ENCODE measurements at places on chromosomes 5 and 9.

DNA sequence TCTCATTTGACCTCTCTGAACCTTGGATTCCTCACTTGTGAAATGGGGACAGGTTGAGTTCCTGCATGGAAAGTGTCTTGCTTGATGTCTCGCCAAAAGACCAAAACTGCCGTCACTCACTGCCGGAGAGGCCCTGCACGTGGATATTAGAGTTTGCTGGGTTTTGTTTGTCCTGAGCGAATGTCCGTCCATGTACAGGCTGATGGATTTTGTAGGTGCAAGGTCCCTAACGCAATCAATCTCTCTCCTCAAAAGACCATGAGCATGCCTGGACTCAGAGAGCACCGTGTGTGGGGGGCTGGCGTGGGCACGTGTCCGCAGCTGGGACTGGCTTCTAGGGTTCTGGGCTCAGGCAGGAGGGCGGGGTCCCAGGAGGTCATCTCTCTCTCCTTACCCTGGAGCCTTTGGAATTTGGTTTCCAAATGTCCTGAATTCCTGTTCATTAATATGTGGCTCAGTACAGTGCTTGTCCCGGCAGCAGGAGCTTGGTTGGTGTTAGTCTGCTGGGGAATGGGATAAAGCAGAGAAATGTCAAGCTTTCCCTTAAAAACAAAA lies 146.0 kb upstream of the IER5L start:
- no peak for DNase-seq

DNA sequence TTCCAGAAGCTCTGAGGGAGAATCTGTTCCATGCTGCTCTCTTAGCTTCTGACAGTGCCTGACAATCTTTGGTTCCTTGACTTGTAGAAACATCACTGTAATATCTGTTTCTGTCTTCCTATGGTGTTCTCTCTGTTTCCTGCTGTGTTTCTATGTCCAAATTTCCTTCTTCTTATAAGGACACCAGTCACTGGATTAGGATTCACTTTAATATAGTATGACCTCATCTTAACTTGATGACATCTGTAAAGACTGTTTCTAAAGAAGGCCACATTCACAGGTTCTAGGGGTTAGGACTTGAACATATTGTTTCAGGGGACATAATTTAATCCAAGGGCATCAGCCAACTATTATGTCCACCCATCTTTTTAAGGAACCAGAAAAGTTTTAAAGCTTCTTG lies 265.6 kb downstream of the ZSWIM6 start:
- DNase-seq = no peak

DNA sequence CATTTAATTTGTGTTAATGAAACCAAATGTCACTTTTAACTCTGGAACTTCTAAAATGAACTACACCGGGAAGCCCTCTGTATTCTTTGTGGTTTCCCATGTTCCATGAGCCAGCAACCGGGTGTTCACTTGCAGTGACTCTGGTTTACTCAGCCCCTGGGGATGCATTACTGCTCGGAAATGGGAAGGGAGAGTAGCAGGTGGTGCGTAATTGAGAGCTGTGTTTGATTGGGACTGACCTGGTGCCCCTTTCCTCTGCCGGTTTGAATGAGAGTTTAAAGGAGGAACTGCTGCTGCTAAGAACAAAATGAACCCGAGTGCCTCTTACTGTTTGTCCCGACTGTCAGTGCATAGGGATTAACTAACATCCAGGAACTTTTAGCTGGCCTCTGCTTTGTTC lies 100.1 kb upstream of the DHFR start:
- no peak for DNase-seq

GRCh38 chr9:81637276-81637675 lies 52.1 kb downstream of the TLE1 start:
- DNase-seq = no peak

DNA sequence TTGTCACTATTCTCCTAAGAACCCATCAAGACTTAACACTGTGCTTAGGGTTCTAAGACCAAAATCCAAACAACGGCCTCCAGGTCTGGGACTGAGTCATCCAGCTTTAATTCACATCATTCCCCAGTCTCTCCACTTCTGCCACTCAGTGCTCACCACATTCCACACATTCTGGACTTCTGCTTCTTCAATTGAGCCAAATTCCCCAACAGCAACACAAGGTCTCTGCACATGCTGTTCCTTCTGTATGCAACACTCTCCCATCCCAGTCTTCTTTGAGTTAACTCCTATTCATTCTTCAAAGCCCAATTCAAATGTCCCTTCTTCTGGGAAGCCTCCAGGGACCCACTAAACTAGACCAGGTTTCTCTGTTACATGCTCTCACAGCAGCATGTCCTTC lies 97.8 kb downstream of the GPR21 start:
- DNase-seq = no peak

DNA sequence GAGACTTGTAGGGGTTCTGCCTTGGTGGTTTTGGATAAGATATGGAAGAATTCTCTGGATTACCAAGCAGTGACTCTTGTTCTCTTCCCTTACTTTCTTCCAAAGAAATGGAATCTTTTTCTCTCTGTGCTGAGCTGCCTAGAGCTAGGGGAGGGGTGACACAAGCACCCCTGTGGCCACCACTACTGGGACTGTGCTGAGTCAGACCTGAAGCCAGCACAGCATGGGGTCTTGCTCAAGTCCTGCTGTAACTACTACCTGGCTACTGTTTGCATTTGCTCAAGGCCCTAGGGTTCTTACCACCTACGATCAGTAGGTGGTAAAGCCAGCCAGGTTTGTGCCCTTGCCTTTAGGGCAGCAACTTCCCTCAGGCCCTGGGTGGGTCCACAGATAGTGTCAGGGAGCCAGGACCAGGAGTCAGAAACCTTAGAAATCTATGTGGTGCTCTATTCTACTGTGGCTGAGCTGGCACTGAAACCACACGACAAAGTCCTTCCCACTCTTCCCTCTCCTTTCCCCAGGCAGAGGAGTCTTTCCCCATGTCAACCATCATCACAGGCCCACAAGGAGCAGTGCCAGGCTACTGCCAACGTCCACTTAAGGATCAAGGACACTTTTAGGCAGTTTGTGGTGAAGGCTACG lies 53.8 kb downstream of the SREK1 start:
- DNase-seq = no peak

- DNase-seq = no peak
These were observed 43.4 kb upstream of the IL17B start for GRCh38 chr5:149422366-149423048.

GRCh38 chr5:138448481-138449398 lies 9.9 kb downstream of the REEP2 start:
- DNase-seq = no peak

- DNase-seq = no peak
These were observed 612.0 kb upstream of the CLINT1 start for GRCh38 chr5:158470764-158471534.

GRCh38 chr5:167049043-167049663 lies 1242.3 kb upstream of the WWC1 start:
- DNase-seq = no peak

- no peak for DNase-seq
These were observed 505.4 kb downstream of the EFNA5 start for GRCh38 chr5:107165296-107165695.

DNA sequence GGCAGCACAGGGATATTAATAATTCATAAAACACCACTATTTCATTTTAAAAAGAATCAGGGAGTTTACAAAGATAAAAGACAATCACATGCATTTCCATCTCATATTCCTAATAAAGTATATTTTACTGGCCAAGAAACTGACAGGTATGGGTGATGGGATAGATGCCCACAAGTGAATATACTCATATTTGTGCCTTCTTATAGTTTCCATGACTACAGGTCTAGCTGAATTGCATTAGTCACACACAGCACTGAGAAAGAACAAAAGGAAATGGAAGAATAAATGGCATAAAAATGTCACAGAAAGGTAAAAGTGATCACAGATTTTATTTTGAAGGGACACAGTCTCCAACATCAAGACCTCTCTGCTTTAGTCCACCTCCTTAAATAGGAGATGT lies 193.5 kb downstream of the PLK2 start:
- DNase-seq = no peak

GRCh38 chr5:28012538-28012937 lies 974.2 kb upstream of the CDH9 start:
- no peak for DNase-seq

DNA sequence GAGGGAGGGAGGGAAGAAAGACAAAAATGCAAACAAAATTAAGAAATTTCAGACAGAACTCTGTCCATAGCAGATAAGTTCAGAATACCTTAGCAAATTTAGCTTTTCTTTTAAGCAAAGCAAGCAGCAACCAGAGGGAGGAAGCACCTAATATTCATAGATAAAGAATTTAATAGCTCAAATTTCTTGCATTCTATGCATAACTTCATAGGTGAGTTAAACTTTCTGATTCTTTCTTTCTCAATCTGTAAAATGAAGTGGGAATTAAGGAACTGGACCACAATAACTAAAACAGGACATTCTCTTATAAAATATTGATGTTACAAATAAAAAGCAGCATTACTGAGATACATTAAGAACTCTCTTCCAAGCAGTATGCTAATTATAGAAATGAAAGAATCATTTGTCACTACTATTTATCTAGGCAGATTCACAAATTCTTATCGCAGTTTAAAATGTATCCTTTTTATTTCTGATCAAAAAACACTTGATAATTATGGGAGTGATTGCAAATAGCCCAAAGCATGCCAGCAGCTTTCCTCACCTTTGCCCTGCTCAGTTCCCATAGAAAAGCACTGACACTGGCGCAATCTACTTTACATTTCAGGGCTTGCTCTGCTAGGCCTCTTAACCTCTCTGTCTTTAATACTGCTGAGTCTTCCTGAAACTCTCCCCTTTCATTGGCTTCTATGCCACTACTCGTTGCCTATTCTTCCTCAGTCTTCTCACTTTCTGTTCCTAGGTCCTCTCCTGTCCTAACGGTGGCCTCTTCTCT lies 341.8 kb downstream of the PIK3R1 start:
- DNase-seq = no peak

DNA sequence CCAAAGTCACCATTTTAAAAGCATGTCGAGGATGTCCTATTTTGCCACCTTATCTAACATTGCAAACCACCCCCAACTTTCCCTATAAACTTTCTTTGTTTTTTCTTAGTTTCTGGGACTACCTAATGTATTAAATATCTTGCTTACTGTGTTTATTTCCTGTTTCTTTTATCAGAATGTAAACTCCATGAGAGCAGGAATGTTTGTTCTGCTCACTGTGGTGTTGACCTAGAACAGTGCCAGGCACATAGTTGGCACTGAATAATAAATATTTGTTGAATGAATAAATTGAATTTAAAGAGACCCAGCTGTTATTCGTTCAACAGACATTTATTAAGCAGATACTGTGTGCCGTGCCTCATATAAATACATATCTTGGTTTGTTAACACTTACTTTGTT lies 35.2 kb downstream of the MACIR start:
- DNase-seq = no peak

- DNase-seq = peak; percentile 35
These were observed 38.8 kb upstream of the ANKRD33B start for GRCh38 chr5:10525124-10525495.

GRCh38 chr9:111192650-111193049 lies 137.4 kb downstream of the OR2K2 start:
- no peak for DNase-seq

- no peak for DNase-seq
These were observed 59.0 kb upstream of the ZBTB43 start for GRCh38 chr9:126745574-126746411.

DNA sequence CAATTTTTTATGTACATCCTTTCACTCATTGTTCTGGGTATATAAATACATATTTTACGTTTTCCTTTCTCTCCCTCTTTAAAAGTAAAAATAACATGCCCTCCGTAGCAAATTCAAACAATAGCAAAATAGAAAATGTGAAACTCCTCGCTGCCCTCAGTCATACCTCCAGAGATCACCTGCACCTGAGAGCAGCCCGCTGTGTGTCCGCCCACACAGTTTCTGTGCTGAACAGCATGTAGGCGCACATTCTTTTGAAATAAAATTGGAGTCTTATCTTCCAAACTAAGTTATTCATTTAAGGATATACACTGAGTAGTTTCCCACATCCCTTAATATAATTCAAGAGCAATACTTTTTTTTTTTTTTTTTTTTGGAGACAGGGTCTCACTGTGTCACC lies 255.7 kb downstream of the AOPEP start:
- DNase-seq = no peak

DNA sequence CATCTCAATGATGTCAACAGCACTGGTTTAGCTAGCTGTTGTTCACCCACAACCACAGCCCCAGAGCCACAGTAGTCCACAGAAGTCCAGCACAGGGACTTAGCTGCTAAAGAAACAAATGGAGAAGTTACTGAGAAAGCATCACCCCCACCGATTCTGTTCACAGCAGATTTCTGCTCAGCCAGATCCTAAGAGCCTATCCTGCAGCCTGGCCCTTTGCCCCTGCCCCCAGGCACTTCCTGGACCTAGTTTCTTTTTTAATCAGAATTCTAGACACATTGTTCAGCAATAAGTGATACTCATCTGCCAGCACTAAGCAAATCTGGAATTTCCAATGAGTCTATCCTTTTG lies 7.4 kb downstream of the B4GALT1 start:
- no peak for DNase-seq

GRCh38 chr9:8382266-8382665 lies 582.7 kb upstream of the DMAC1 start:
- no peak for DNase-seq

DNA sequence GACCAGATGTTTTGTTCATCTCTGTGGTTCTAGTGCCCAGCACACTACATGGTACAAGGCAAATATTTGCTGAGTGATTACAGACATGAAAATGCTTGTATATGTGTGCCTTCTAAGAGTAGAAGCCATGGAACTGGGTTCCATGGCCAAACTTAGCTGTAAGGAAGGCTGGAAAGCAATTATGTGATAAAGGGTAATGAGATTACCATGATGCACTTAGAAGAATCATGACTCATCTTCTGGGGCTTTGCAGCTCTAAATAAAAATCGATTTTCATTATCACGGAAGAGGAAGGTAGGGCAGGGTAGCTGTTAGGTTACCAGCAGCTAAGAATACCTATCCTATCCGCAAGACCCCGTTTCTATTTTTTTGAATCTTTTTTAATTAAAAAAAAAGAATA lies 28.0 kb downstream of the RFK start:
- DNase-seq = no peak

GRCh38 chr9:131478421-131478868 lies 24.3 kb upstream of the POMT1 start:
- DNase-seq = no peak

DNA sequence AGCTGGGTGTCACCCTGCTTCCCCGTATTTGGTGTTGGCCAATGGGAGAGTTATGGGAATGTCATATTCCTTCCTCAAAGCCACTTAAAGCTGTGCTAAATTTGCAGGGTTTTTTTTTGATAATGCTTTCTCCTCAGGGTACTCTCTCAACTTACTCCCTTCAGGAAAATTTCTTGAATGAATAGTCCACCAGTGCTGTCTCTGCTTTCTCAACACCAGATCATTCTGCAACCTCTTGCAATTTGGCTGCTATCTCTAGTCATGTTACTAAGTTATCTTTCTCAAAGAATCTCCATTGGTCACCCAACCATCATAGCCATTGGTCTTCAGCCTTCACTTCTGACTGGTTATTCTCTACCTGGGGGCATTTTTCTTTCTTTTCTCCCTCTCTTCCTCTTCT lies 13.4 kb upstream of the TNFAIP8 start:
- DNase-seq = no peak

DNA sequence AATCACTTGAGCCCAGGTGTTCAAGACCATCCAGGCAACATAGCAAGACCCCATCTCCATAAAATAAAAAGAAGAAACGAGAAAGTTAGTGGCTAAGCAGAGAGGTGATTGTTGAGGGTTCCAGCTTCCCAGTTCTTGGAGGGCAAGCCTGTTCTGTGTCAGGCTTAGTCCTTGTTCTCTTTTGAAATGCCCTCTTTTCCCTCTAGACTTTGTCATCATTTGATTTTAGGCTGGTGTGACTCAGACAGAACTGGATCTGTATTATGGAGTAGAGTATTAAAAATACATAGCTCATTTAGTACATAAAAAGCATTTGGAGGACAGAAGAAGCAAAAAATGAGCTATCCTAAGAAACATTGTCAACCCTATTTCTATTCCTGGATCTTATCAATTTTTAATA lies 159.4 kb downstream of the CD180 start:
- DNase-seq = no peak

All from NCI-H1048 (cell line).